Activated CD4-positive, alpha-beta T cell treated with anti-CD3 and anti-CD28 coated beads for 4 hours (primary cell): ENCODE measurements at places on chromosomes 16 and 17.

DNA sequence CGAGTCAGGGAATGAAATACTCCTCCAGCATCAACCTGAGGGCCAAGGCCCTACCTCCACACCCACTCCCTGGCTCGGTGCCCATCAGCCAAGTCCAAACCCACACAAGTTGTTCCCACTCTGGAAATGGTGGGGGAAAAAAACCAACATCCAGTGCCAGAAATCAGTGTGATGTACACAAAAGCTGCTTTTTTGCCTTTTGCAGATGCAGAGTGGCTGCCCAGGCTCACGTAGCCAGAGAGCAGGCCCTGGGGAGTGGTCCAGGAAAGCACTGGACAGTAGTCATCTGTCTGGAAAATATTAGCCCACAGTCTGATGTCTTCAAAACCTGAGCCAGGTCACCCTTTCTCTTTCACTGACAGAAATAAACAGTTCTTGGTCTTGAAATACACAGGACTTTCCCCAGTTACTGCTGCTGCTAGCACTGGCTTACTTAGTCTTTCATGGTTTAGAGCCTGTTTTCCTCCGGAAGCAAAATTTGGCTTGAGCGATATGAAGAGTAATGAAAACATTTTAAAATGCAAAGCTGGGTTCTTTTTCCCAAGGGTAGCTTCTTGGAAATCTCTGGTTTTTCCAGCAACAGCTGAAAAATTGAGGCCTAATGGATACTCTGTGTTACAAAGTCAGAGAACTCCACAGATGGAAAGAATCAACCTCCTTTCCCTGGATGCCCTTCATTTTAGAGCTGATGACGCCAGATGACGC is 18.2 kb upstream of the NOS2 start:
- no peak for DNase-seq

DNA sequence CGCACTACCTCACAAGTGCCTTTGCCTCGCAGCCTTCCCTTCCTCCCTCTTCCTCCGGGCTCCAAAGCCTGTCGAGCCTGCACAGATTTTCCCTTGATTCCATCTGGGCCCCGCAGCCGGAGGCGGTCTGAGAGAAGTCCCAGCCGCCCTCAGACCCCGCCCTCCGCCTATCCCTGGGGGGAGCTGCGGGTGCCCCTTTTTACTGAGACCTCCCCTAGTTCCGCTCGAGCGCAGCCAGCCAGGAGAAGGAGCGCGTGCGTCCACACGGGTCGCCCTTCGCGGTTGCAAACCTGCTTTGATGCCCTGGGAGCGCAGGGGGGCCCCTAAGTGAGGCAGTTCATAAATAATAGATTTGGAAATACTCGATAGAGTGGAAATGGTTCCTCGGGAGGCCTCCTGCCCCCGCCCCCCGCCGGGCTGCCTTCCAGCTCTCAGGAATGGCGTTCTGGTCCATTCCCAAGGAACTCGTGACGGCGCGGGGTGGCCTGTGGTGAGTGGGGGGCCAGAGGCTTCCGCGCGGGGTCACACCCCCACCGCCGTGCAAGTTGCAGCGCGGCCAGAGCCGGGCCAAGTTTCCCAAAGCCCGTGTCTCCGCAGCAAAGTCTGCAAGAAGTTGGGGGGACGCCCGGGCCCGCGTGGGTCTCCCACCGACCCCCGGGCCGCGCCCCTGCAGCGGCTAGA is 610 bp downstream of the C16orf74 start:
- no peak for DNase-seq

DNA sequence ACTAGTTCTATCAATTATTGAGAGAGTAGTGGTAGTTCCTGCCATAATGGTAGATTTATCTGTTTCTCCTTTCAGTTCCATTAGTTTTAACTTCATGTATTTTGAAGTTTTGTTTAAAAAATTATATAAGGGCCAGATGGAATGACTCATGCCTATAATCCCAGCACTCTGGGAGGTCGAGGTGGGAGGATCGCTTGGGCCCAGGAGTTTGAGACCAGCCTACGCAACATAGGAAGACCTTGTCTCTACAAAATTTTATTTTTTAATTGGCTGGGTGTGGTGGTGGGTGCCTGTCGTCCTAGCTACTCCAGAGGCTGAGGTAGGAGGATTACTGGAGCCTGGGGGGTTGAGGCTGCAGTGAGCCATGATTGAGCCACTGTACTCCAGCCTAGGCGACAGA is 14.1 kb upstream of the UBTF start:
- DNase-seq, result no peak

DNA sequence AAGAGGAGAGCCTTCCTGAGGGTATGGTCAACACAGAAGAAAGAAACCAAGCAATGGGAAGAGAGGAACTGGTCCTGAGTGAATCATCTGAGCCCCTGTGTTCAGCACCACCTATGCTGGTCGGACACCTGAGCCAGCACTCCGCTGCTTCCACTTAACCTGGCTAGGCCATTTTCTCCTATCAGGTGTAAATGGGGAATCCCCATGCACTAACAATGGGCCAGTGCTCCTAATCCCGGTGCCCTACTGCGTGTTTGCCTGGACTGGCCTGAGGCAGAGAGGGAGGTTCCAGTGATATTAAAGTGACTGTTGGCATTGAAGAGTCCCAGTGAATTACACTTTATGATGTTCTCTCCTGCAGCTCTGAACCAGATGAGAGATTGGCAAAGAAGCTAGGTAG is 34.4 kb upstream of the XYLT2 start:
- no peak for DNase-seq

GRCh38 chr16:48067388-48067787 is 88.4 kb downstream of the ABCC12 start:
- DNase-seq, result no peak

DNA sequence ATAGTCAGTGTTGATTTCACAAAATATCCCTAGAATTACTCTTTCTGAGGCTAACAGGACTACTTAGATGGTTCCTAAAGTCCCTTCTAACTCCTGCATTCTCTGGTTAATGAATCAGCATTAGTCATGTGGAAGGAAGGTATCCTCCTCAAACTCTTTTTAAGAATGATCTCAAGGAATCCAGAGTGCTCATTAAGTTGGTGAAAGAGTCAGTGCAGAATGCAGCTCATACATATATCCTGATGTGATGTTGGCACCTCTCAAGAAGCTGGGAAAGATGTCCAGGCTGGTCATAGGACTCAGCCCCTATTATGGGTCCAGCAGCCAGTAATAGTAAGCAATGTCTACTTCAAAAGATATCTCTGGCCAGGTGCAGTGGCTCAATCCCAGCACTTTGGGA is 65.5 kb downstream of the PIGL start:
- DNase-seq, result no peak

DNA sequence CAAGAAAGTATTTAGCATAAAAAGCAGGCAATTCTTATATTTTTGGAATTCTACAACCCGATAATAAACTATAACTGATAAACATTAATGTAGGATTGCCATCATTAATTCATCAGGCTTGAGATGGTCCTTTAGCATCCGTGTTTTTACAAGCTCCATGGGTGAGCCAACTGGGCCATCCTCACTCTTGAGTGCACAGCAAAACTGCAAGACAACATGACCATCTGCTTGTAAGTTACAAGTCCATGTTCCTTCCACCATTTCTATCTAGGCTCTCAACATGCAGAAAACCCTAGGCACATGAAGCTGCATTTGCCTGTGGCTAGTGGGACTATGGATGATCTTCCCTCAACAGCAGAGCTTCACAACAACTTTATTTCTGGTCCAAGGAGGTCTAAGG is 40.1 kb downstream of the ADAMTS18 start:
- DNase-seq, result no peak

DNA sequence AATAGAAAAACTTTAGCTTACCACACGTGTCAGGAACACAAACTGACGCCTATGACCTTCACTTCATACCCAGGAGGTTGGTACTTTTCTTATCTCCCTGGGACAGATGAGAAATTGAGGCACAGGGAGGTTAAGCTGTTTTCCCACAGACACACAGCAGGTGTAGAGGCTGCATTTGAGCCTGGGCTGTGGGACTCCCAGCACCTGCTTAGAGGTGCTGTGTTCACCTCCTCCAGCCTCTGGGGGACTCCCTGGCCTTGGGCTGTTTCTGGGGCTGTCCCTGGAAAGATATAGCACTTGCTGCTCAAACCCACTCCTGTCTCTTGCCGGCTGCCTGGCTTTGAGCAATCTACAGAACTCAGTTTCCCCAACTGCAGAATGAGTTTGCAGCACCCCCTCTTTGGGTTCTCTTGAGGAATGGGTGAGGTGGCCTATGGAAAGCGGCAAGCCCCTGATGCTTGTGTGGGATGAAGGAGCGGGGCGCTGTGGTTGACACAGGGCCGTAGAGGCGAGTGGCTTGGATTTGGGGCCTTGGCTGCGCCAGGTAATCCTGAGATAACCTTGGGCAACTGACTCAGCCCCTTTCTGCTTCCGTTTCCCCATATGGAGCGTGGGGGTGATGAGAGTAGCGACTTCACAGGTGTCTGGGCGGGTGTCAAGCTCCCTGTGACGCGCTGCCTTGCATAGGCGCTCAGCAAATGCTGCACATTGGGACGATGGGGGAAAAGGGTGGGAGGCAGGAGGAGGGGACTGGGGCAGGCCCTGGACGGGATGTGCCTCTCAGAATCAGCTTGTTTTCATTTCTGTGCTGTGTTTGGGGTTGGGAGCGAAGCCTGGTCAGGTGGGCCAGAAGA is 104.5 kb upstream of the CIBAR2 start:
- no peak for DNase-seq

DNA sequence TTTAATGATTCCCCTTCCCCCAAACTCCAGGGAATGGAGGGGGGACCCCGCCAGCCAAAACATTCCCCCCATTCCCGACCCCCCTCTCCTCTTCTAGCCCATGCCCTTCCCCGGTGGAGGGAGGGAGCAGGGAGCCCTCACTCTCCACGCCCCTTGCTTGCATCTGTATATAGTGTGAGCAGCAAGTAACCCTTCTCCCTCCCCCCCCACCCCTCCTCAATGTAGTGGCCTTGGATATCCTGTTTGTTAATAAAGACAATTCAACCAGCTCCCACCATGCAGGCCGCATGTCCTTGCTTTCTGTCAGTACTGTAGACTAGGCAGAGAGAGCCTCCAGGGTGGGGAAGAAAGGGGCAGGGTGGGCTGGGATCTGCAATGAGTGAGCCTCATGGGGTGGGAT is 1.6 kb upstream of the C17orf107 start:
- no peak for DNase-seq

GRCh38 chr17:49013311-49014213 is 16.4 kb downstream of the IGF2BP1 start:
- DNase-seq, result no peak

- no peak for DNase-seq
Measured at GRCh38 chr16:6274351-6274750, 1058.3 kb upstream of the RBFOX1 start.

DNA sequence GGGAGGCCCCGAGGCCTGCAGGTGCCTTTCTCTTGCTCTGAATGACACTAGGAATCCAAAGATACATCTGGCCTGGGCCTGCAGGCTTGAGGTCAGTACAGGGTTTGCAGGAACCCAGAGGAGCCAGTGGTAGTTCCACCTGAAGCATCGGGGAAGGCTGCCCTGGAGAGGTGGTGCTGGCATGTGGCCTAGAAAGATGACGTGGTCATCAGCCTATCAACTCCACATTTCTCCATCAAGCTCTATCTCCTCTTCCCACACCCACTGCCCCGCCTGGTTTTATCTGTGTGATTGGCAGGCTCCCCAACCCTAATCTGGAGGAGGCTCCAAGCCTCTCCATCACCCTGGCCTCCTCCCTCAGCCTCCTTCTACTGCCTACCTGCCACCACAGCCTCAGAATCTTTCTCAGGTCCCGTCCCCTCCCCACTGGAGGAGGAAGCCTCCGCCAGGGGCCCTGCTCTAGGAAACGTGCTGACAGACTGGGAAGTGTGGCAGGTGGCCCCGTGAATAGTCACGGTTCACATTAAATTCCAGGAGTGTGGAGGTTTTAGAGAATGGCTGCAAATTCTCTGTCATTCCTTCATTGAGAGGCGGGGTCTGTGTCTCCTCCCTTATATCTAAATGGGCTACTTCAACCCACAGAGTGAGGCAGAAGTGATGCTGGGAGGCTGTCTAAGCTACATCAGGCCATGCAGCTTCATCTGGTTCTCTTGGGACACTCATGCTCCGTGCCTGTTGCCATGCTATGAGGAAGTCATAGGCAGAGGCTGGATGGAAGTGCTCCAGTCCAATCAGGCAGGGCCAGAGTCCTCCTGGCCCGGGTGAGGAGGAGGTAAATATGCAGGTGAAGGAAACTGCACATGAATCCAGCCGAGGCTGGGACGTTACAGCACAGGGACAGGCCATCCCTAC is 11.4 kb upstream of the MAP2K3 start:
- no peak for DNase-seq

DNA sequence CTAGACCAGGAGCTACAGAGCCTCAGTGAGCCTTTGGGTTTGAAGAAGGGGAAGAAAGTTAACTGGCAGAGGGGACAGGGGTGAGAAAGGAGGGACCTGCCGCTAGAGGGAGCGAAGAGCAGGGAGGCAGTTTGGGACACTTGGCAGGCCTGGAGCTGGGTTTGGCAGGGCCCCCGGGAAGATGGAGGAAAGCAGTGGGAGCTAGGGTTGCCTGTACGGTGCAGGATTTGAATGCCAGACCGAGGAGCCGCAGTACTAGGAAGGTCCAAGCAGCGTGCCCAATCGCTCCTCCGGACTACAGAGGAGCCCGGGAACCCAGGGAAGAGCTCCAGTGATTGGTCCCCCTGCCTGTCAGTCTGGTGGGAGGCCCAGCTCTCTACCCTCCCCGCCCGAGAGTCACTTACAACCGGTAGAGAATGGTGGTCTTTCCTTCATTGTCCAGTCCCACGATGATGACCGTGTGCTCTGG is 1.3 kb downstream of the ARL5C start:
- peak; percentile 73 for DNase-seq

DNA sequence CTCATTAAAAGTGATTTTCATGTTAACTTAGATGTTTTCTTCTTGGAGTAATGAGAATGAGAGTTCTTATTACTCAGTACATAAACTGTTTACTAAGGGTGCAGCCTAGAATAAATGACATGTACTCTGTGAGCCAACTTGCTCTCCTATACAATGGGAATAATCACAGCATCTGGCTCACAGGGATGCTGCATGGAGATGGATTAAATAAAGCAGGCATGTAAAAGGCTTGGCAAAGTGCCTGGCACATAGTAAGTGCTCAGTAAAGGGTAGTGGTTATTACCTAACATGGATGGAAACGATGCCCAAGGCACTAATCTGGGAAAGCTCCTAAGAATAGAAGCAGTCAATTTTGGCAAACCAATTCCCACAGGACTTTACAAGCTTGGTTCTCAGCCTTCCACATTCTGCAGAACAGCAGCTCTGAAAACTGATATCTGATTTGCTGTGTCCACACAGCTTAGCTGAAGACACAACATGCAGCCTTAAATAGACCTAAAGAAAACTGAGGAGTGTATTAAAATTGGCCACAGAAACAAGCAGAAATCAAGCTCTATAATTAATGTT is 176.1 kb downstream of the ABCC12 start:
- DNase-seq, result no peak

DNA sequence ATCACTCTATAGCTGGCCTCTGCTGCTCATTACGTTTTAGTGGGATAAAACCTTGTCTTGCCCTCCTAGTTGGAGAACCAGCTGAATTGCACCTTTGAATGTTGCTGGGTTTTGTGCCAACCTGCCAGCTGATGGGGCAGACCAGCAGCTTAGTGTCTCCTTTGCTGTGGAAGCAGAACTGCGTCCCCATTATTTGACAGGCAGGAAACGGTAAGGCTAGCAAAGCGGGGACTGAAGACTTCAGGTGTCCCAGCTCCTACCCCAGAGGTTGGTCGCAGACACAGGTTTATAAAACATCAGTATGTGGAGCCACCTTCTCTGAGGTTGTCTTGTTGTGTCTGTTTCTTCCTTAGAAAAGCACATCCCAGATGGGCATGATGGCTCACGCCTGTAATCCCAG is 158.1 kb downstream of the PRKCA start:
- no peak for DNase-seq

- no peak for DNase-seq
Measured at GRCh38 chr16:85264752-85265151, 152.5 kb upstream of the CIBAR2 start.

GRCh38 chr17:29874931-29875596 is 55.0 kb downstream of the SSH2 start:
- DNase-seq, result no peak
